H9 (cell line): ENCODE measurements at places on chromosomes 12 and 14. TPM values are rescaled to one million over a fixed set of nuclear protein-coding genes. Genes with fewer than 3 reads are reported as not detected.

The CPSF6 gene
- total RNA-seq: 183 TPM in 2 replicates

The SOAT2 gene
- total RNA-seq: not detected in 2 replicates

- DNase-seq: no peak
These were observed 89.0 kb downstream of the SCARB1 start for GRCh38 chr12:124774462-124775167.

DNA sequence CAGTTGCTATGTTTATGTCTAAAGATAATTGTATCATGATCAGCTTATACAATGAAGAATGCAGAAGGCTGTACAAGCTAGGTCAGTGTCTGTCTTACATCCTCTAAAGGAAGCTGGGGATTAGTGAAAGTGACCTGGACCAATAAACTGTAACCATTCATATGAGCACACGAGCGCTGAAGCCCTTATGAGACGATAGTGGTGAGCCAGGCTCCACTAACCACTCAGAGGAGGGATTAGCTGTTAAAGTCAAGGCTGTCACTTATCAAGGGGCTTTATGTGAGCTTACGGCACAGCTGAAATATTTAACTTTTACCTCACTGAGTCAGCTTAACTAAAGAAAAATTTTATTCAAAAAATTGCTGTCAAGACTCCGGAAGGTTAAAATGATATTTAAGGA, 30.3 kb downstream of the NDUFA12 start:
- DNase-seq: no peak

The OTX2 gene
- total RNA-seq: 193 and 195 TPM in 2 replicates
